ENCODE measurements at places on chromosomes 6 and 20. TPM values are rescaled to one million over a fixed set of nuclear protein-coding genes. Genes with fewer than 3 reads are reported as not detected.

The MRAP2 gene
- 1.0 TPM for total RNA-seq

The SIM1 gene
- not detected for total RNA-seq

The CCN2 gene
- total RNA-seq = 1.8 TPM

The RAET1L gene
- total RNA-seq = 30.4 TPM

The MYCT1 gene
- 1.6 TPM for total RNA-seq

The DUSP15 gene
- 0.64 TPM for total RNA-seq

The NOL7 gene
- 33.1 TPM for total RNA-seq

The HLA-DQB1 gene
- 1.1 TPM for total RNA-seq

The C20orf141 gene
- not detected for total RNA-seq

The LRRC73 gene
- 0.20 TPM for total RNA-seq
